ENCODE measurements at places on chromosomes 16 and 17. TPM values are rescaled to one million over a fixed set of nuclear protein-coding genes. Genes with fewer than 3 reads are reported as not detected.

CACNG5 gene
- total RNA-seq: 0.29 TPM

GRCh38 chr16:67546091-67546501, 16.2 kb upstream of the CTCF start:
- peaks cover 21% of the 10 kb centered on the region for H3K36me3 ChIP-seq
- peak overlapping the region; percentile 52 for H3K27ac ChIP-seq
- peaks cover 6% of the 10 kb centered on the region for H3K4me1 ChIP-seq
- no peak overlapping the region for H3K4me3 ChIP-seq
- H3K27me3 ChIP-seq: no peaks in the 10 kb centered on the region

ZG16 gene
- total RNA-seq: 1.4 TPM

GRCh38 chr16:68059804-68060203, 25.4 kb upstream of the NFATC3 start:
- H3K36me3 ChIP-seq: no peaks in the 10 kb centered on the region
- H3K4me3 ChIP-seq: no peak overlapping the region
- H3K27ac ChIP-seq: no peak overlapping the region
- DNase-seq: no peak
- H3K27me3 ChIP-seq: no peaks in the 10 kb centered on the region

DNA sequence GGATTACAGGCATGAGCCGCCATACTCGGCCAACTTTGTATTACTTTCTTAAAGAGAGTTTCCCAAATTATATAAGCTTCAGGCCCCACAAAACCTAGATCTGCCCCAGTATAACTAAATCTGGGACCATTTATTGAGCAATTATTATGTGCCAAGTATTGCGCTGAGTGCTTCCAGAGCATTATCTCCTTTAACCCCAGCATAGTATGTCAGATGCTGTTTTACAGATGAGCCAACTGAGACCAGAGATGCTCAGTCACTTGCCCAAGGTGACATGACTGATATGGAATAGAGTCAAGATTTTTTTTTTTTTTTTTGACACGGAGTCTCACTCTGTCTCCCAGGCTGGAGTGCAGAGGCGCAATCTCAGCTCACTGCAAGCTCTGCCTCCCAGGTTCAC, 1.9 kb upstream of the ERBB2 start:
- no peak overlapping the region for H3K4me3 ChIP-seq
- no peaks in the 10 kb centered on the region for H3K36me3 ChIP-seq
- no peak for DNase-seq
- H3K27me3 ChIP-seq: no peaks in the 10 kb centered on the region
- H3K4me1 ChIP-seq: peaks cover 13% of the 10 kb centered on the region

DNA sequence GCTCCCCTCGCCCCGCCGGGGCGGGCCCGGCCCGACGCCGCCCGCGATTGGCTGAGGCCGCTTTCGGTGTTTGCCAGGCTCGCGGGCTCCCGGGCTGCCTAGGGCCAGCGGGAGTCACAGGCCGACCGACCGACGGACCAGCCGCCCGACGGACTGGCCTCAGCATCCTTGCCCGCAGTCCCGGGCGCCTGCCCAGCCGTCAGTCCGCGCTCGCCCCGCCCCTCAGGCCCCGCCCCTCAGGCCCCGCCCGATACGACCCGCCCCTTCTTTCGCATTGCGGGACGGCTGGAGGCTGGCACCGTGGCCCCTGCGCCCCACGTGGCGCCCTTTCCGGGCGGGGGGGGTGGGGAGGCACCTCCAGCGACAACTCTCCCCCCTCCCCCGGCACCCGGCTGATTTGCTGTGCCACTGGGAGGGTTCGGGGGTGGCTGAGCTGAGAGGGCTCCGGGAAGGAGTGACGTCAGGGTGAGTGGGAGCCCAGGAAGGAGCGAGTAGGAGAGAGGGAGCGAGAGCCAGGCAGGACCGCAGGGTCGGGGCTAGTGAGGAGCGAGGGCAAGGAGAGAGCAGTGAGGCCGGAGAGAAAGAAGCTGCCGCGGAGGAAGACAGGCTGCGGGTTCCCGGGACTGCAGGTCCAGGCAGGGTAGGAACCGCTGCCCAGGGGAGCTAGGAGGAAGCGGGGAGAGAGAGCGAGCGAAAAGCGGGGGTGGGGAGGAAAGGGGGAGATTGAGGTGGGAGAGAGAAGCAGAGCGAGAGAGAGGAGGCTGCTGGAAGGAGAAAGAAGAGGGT, at the start of gene ASPHD1:
Gene ASPHD1, plus strand, starts transcription at position 387 of the 786 bp plus-strand sequence. CDS start 484 bp downstream, outside the sequence.
- H3K27me3 ChIP-seq: no peaks in the 10 kb centered on the region
- peak; percentile 90 for DNase-seq
- no peaks in the 10 kb centered on the region for H3K36me3 ChIP-seq
- H3K4me1 ChIP-seq: peaks cover 4% of the 10 kb centered on the region
- H3K27ac ChIP-seq: peak within 1 kb of the TSS; percentile 82

GRCh38 chr17:35786941-35787432, 8.5 kb downstream of the MMP28 start:
- H3K4me3 ChIP-seq: no peak overlapping the region
- peaks cover 8% of the 10 kb centered on the region for H3K4me1 ChIP-seq
- H3K36me3 ChIP-seq: no peaks in the 10 kb centered on the region
- DNase-seq: no peak

- H3K36me3 ChIP-seq: no peaks in the 10 kb centered on the region
- no peak for DNase-seq
- no peak overlapping the region for H3K4me3 ChIP-seq
- H3K27ac ChIP-seq: peak overlapping the region; percentile 1
- H3K4me1 ChIP-seq: peaks cover 55% of the 10 kb centered on the region
Measured at GRCh38 chr17:1390432-1391367, 9.3 kb downstream of the YWHAE start.

DNA sequence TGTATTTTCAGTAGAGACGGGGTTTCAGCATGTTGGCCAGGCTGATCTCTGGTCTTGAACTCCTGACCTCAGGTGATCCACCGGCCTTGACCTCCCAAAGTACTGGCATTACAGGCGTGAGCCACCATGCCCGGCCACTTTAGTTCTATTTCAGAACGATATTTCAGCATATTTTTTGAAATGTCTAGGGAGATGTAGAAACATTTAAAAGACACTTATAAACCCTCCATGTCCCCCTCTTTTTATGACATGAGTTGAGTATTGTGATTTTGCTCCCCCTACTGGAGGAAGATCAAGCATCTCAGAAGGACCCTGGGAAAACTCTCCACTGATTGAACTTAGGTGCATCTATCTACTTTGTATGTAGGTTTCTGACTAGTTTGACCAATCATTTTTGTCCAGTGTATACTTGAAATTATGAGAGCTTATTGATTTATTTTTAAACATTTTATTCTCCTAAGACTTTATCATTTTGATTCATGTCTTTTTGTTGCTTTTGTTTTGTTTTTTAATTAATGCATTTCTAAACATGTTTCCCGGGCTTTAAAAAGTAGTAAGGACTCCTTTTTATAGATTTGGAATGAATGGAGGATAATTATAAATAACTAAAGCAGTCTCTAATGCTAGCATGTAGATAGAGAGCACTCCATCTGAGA, 105.1 kb downstream of the CHD9 start:
- no peak for DNase-seq
- no peaks in the 10 kb centered on the region for H3K27me3 ChIP-seq
- H3K4me1 ChIP-seq: no peaks in the 10 kb centered on the region
- no peak overlapping the region for H3K27ac ChIP-seq

TLCD3B gene
- 0.20 TPM for total RNA-seq

FAM83G gene
- 8.4 TPM for total RNA-seq

- no peaks in the 10 kb centered on the region for H3K36me3 ChIP-seq
- no peak for DNase-seq
- peaks cover 4% of the 10 kb centered on the region for H3K4me1 ChIP-seq
- no peak overlapping the region for H3K27ac ChIP-seq
- no peaks in the 10 kb centered on the region for H3K27me3 ChIP-seq
Measured at GRCh38 chr17:72530454-72530853, 409.6 kb downstream of the SOX9 start.

LCMT1 gene
- total RNA-seq: 23.2 TPM

- H3K27ac ChIP-seq: peak within 1 kb of the TSS; percentile 99
- no peaks in the 10 kb centered on the region for H3K36me3 ChIP-seq
- peaks cover 27% of the 10 kb centered on the region for H3K4me1 ChIP-seq
Measured at GRCh38 chr17:42388381-42389134, at the start of gene STAT3. Gene STAT3, minus strand, starts transcription at chr17:42388442. Its CDS starts 39,926 bp downstream, at chr17:42348516.

Data from pancreas (tissue), 10 donors.